ENCODE measurements at places on chromosomes 2 and 18.

- no peak for DNase-seq
These were observed 154.2 kb upstream of the CCDC195 start for GRCh38 chr2:224870341-224870740.

DNA sequence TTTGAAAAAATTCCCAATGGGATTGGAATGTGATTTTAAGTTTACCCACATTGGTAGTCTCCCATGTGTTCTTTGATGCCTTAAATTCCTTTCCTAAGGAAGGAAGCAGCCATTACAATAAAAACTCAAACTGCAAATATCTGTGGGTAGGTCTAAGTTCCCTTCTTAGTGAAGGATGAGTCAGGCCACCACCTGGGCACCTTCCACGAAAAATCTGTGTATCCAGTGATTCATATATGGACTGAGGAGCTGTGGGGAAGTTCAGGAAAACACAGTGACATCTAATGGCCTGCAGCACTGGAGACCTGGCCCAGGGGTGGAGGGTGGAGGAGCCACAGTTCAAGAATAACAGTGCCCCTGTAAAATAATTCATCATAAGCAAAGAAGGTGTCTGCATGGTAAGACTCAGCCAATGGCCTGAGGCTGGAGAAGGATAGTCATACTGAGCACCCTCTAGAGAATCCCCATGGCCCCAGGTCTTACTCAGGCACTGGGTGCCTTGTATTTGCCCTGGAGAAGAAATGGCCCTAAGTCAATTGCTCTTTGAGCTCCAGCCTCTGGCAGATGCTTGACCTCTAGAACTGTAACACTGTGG is 248.6 kb downstream of the SP3 start:
- DNase-seq = no peak

- DNase-seq = no peak
These were observed 2.1 kb upstream of the LRRFIP1 start for GRCh38 chr2:237625216-237625705.

DNA sequence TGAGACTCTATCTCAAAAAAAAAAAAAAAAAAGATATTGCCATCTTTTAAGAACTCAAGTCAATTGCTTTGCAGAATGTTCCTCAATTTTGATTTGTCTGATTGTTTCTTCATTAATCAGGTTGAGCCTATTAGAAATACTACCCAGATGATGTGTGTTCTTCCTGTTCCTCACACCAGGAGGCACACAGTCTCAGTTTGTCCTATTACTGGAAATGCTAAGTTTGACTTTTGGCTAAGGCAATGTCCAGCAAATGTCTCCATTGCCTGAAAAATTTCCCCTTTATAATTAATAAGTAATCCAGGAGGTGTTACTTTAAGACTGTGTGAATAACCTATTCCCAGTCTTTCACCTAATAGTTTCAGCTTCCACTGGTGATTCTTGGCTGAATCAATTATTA is 28.4 kb downstream of the BOLA3 start:
- DNase-seq = no peak

DNA sequence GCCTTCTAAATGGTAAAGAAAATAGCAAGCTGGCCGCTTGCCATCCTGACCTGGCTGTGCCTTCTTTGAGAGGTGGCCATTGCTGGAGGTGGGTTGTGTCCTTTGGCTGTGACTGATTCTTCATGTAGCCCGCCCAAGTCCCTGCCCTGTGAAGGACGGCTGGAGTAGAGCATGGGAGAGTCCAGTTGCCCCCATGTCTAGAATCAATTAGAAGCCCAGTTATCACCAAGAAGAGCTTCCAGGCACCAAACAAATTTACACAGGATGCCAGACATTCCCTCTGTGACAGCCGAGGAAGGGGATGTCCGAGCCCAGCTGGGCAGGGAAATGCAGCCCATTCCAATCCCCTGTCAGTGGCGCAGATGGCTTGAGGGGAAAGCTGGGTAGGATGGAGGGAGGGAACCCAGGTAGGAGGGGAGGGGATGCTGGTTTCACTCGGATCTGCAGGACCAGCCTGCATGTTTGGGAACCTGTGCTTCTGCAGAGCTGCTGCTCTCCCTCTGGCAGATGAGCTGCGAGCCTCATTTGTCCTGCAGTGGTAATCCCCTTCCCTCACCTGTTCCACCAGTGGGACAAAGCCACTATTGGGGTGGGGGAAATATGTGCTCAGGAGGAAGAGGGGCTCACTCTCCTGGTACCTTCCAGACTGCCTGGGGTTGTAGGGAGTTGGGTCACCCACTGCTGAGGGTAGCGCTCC is 25.7 kb upstream of the ASB18 start:
- no peak for DNase-seq
